Neural progenitor cell (in vitro differentiated cells): ENCODE measurements at places on chromosomes 3 and 15. TPM values are rescaled to one million over a fixed set of nuclear protein-coding genes. Genes with fewer than 3 reads are reported as not detected.

SYNM gene
- 0.84 and 0.97 TPM in 2 replicates for total RNA-seq

ACTRT3 gene
- 0.31 and 0.34 TPM in 2 replicates for total RNA-seq

ANKRD63 gene
- not detected in 2 replicates for total RNA-seq

MME gene
- 1.5 and 5.0 TPM in 2 replicates for total RNA-seq

TNFAIP8L3 gene
- not detected in 2 replicates for total RNA-seq

PLA2G4B gene
- total RNA-seq, result 2.0 and 10.1 TPM in 2 replicates

CYP1A1 gene
- 0.15 TPM in 1 of 2 replicates, not detected in the other for total RNA-seq

PLA2G4E gene
- not detected in 2 replicates for total RNA-seq

MUC20 gene
- 0.17 TPM in 1 of 2 replicates, not detected in the other for total RNA-seq

WDR76 gene
- total RNA-seq, result 31.5 and 32.6 TPM in 2 replicates

MTHFS gene
- total RNA-seq, result 26.7 and 28.9 TPM in 2 replicates
